Activated CD8-positive, alpha-beta memory T cell treated with anti-CD3 and anti-CD28 coated beads for 1 hour (primary cell): ENCODE measurements at places on chromosomes 7 and 10.

DNA sequence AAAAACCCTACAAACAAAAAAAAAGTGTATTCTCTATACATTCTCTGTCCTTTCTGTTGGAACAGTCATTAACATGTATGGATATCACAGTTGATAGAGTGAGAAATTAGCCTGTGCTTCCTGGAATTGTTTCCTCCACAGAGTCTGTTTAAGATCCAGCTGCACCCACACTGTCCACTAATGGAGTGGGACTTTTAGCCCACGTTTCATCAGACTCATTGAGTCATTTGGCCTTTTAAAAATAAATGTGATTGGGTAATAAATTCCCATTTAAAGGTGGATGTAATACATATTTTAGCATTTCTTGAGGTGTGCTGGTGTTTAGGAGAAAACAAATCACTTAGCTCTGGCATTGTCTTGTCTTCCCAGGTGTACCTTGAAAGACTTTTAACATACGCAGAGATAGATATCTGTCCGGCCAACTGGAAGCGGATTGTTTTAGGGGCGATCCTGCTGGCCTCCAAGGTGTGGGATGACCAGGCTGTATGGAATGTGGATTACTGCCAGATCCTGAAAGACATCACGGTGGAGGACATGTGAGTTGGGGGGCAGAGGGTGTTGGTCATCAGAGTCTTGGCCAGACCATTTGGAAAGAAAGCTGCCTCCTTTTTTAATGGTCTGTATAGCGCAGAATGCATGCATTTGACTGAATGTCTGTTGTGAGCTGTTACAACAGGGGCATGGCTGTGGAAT, 52.3 kb upstream of the GJD4 start:
- no peak for DNase-seq

GRCh38 chr7:112997831-112998230, 88.8 kb downstream of the GPR85 start:
- no peak for DNase-seq

DNA sequence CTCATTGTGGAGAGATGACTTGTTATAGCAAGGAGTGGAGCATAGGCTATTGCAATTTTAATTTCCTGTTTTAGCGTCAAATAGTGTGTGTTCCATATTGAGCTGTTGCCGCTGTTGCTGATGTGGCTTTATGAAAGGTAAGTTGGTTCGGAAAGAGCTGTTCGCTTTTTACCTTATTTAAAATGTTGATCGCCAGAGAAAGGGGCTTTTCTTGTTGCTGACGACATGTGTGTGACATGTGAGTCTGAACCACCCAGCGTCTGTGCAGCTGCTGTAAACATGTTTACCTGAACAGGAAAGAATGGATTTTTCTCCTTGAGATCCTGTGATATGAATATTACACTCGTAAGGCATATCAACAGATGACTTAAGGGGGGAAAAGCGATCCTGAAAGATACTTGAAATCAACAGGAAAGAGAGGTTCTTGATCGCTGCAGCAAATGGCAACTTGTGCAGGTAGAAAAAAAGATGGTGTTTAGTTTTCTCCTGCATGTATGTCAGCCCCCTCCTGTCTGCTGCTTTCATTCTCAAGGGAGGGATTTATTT, 2.5 kb downstream of the ZEB1 start:
- no peak for DNase-seq

- no peak for DNase-seq
Measured at GRCh38 chr10:5234106-5234860, 37.6 kb downstream of the AKR1C4 start.

GRCh38 chr10:30943451-30943850, 88.2 kb downstream of the ZNF438 start:
- no peak for DNase-seq

DNA sequence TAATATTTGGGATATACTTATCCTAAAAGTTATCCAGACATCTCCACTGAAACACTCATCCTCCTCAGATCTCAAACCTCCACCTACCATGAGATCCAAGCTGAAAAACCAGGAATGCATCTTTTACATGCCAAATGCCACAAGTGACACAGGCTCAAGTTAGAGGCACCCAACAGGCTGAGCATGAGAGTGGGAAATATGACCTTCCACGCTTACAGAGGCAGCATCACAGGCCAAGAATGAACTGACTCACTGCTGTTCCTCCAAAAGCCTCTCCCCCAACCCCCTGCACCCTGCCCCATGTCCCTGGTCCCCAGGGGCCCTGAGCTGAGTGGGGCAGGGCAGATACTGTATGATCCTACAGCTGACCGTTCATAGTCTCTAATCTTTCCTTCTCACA, 4.8 kb upstream of the MTPAP start:
- no peak for DNase-seq

GRCh38 chr10:15168291-15168785, at the start of gene NMT2:
Gene NMT2 (minus strand): TSS chr10:15168693. CDS start chr10:15168612, 81 bp downstream.
- DNase-seq: no peak

DNA sequence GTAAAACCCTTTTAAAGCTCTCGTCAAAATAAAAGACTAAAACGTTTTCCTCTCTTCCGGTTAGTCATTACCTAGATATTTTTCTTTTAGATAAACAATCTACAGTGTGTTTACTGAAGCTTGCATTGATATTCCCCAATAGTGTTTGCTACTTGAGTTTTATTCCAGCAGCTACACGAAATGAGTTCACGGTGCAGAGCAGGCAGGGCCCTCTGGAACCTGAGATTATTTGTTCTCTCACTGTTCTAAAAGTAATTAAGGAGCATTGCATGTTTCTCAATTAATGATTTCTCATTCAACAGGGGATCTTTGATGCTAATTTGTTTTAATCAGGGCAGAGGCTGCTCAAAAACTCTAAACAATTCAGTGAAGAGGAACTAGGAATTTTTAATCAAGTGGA, 319.7 kb downstream of the GFRA1 start:
- no peak for DNase-seq
